Stimulated activated CD8-positive, alpha-beta memory T cell treated with anti-CD3 and anti-CD28 coated beads, Interleukin-2, amount 100 ng/mL, for 1 hour (primary cell): ENCODE measurements at places on chromosomes 16 and 17.

- no peak for DNase-seq
Observed at GRCh38 chr17:750431-751037, 1.5 kb downstream of the GEMIN4 start.

DNA sequence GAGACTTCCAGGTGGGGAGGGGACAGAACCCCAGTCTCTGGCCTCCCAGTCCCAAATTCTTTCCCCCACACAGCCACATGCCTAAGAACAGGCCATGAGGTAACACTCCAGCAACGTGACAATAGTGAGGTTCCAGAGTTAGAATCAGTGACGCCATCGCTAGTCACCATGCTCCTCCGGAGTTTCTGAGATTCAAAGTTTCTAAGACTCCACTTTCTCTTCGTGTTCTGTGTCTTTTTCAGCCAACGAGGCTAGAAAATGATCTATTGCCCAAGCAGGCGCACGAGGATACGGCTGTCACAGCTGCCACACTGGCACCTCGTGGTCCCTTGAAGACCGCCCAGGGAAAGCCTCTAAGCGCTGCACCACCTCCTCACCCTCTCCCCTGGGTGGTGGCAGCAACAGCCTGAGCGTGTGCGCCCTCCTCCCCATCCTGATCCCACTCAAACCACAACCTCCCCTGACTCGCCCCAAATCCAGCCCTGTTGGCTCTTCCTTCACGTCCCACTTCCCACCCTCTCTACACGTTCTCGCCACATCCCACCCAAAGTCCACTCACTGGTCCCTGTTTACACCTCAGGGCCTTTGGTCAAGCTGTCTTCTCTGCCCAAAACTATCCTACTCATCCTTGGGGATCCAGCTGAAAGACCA lies 1.0 kb downstream of the MCRIP1 start:
- DNase-seq: no peak

GRCh38 chr17:30957741-30958140 lies 13.1 kb upstream of the RNF135 start:
- no peak for DNase-seq

DNA sequence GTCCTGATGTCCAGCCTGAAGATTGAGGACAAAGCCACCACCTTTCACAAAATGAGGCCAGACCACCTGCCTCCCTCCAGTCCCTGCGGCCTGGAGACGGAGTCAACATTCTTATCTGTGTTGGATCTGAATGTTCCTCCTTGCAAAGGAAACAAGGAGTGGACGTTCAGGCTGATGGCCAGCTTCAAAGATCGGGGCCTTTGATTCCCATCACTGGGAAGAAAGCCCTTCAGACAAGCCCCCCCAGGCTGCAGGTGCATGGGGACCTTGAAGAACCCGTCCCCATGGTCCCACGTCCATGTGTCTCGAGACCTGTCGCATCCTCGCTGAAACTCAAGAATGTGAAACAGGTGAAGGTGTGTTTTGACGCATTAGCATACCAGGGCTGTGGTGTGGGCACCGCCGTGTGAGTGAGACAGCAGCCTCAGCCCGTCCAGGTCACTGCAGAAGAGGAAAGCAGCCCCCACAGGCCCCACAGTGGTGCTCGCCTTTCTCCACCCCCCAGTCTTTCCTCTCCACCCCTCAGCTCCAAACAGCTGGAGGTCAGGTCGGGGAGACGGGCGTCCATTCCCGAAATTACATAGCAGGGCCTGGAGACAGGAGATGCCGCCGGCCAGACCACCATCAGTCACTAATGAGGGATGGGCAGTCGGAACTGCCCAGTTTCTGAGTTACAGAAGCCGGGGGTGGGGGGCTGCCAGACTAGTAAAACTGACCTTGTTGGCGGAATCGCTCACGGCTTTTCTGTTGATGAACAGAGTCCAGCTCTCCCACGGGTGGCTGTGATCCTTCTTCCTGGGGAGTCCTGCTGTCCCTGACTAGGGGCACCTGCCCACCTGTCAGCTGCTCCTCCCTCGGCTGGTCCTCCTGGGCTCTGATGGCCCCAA lies 877 bp upstream of the CSNK1D start:
- DNase-seq: no peak

- DNase-seq: no peak
Observed at GRCh38 chr17:82464567-82464929, 6.0 kb downstream of the NARF start.

DNA sequence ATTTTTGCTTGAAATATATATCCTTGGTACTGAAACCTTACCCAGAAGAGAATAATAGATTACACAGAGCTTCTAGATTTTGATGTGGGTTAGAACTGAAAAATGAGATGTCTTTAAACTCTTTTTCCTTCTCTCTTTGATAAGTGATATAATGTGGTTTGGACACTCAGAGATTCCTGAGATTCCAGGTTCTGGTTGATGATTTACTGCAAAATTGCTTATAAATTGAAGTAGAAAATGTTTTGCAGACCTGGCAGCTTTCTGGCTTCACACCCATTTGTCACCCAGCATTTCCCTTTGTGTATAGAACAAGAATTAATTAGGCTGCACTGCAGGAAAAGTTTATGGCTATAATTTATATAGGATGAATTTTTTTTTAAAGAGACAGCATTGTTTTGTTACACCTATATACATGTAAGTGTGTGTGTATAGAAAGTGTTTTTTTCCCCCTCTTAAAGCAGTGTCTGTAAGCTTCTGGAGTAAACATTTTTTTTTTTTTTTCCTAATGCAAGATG lies 23.5 kb downstream of the AATF start:
- no peak for DNase-seq
